ENCODE measurements at places on chromosomes 6 and 20. TPM values are rescaled to one million over a fixed set of nuclear protein-coding genes. Genes with fewer than 3 reads are reported as not detected.

Gene ZBP1
- not detected for total RNA-seq

Gene TMEM244
- not detected for total RNA-seq

Gene MCM3
- 25.3 TPM for total RNA-seq

Gene SNPH
- 9.9 TPM for total RNA-seq

Gene TGM2
- total RNA-seq = 0.68 TPM

Gene IL20RA
- total RNA-seq = 4.3 TPM

Gene BPIFB2
- not detected for total RNA-seq

Gene PHACTR3
- total RNA-seq = 1.9 TPM

Gene VAPB
- total RNA-seq = 44.9 TPM

Gene LY6G6C
- under 0.01 TPM for total RNA-seq

Gene CST9L
- total RNA-seq = not detected

Gene SLC22A1
- total RNA-seq = 0.34 TPM

Gene MRPS18A
- total RNA-seq = 41.3 TPM

Gene WFDC10A
- not detected for total RNA-seq

Gene SSTR4
- total RNA-seq = not detected

Gene NPBWR2
- not detected for total RNA-seq

Gene WFDC5
- total RNA-seq = 0.64 TPM

Gene RIMS4
- total RNA-seq = not detected

Gene PRR18
- under 0.01 TPM for total RNA-seq

Gene WFDC12
- total RNA-seq = 8.9 TPM

Gene DEFB124
- not detected for total RNA-seq

Gene TCF21
- not detected for total RNA-seq

Gene SPATA25
- 1.00 TPM for total RNA-seq

Gene PDE7B
- 0.14 TPM for total RNA-seq

Gene TSHZ2
- total RNA-seq = 1.0 TPM

Gene STXBP5
- total RNA-seq = 23.9 TPM

Gene EEF1A2
- total RNA-seq = 1.0 TPM

Gene IRF4
- under 0.01 TPM for total RNA-seq

Gene ADTRP
- total RNA-seq = 25.3 TPM

Gene PAK5
- not detected for total RNA-seq

Gene VGLL2
- not detected for total RNA-seq

Gene DNMT3B
- total RNA-seq = 1.5 TPM

Gene TMEM14B
- 43.7 TPM for total RNA-seq
